ENCODE measurements at places on chromosomes 7 and 10.
A peak's percentile ranks its signal among the peaks of the same experiment; 100 is the strongest.

DNA sequence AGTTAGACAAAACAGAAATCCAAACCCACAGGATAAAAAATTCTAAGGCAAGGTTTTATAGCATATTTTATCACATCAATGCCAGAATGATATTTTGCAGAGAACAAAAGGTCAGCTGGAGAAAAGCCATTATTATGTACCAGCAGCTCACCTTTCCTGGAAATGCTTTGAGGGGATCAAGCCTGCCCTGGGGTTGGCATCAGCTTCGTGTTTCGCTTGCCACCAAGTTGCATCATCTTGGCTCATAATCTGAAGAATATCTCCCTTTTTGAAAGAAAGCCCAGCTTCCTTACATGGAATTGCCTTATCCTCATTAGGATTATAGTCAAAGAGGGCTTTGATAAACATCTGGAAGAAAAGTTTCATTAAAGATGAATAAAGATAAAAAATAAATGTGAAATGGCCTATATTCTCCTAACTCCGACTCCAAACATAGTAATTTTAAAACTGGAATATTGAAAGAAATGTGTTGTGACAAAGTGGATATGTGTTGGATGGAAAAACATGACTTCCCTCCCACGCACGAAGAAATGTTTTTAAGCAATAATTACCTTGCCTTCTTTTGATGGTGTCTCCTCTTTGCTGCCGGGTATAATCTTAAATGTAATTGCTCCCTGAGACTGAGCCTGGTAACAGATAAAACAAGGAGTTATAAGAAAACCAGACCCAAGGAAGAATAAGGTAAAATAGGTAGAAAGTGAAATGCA is 121.3 kb upstream of the ODAD2 start:
- no peak for DNase-seq

DNA sequence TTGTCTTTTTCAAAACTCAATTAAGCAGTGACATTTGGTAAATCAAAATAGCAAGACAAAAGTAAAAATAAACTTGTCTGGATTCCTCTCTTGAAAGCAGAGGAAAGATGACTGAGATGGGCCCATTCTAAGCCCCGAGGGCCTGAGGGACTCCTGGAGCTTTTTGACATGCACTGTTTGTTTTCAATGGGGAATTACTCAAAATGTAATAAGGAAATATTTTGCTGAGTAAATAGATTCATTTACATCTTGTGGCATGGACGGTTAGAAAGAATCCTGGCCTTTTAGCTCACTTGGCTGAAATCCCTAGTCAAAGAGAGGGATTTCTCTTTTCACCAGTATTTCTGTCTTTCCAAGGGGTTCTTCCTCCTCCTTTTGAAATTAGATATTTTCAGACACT is 108.0 kb downstream of the MKX start:
- no peak for DNase-seq

- DNase-seq: no peak
Observed at GRCh38 chr10:103767756-103768155, 87.6 kb downstream of the SH3PXD2A start.

DNA sequence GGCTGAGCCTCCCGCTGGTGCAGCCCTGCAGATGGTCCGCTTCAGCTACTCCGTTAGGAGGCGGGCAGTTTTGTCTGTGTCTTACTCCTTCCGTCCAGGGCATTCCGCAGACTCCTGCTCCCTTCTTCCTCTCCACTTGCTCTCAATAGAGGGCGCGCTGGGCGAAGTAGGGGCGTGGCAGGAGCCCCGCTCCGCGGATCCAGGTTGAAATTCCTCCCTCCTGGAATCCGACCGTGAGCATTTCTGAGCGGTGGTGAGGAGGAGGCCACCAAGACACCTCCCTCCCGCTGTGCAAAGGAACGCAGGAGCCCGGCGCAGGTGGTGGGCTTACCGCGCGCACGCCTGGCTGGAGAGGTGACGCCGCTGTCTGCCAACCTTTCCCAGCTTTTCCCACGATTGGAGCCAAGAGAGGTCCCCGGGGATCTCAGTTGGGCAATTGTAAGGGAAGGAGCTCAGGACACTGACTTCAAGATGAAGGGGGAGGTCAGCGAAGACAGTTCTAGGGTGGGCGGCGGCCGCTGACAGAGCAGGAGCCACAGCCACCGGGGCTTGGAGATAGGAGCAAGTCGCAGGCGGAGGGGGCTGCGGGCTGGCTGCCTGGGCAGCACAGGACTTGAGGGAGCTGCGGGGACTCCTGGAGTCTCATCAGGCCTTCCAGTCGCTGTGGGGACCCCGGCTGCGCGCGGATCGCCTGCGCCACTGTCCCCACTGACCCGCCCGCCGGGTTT is 1011.3 kb downstream of the XPNPEP1 start:
- DNase-seq: peak; percentile 53

GRCh38 chr7:14336256-14336655 is 346.8 kb upstream of the ETV1 start:
- DNase-seq: no peak

DNA sequence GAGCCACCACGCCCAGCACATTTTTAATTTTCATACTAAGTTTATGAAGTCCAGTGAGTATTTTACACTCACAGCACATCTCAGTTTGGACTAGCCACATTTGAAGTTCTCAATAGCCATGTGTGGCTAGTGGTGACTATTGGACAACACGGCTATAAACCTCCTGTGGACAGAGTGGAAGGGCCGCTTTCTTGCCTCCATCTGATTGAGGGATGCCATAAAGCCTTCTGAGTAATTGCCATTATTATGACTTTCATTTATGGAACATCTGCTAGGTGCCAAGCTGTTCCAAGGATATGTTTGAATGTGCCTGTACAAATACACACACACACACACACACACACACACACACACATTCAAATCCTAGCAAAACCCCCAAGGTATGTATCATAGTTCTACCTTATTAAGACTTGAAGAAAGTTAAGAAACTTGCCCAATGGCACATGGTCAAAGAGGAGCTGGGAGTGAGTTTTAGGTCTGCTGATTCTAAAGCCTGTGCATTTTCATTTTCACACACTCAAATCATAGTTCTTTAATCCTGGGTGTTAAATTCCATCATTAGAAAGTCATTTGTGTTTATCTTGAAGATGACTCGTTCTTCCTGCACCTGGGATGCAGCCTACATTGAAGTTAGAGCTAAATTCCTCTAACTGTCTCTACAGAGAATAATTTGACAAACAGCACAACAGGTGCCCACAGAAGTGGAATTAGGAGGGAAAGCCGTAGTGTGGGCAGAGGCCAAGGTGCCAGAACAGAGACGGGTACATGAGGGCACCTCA is 143.3 kb downstream of the PKD1L1 start:
- no peak for DNase-seq

- peak; percentile 4 for DNase-seq
Observed at GRCh38 chr7:7595451-7595850, 28.8 kb downstream of the MIOS start.

GRCh38 chr10:85138046-85138445 is 809.7 kb downstream of the CCSER2 start:
- no peak for DNase-seq

- no peak for DNase-seq
Observed at GRCh38 chr10:114282526-114282925, 43.5 kb downstream of the VWA2 start.

GRCh38 chr10:50552771-50553535 is 70.8 kb downstream of the SGMS1 start:
- DNase-seq: no peak

GRCh38 chr10:103265717-103266329 is 11.1 kb upstream of the INA start:
- peak; percentile 72 for DNase-seq

- DNase-seq: no peak
Observed at GRCh38 chr7:121000081-121000983, 11.8 kb downstream of the CPED1 start.

GRCh38 chr7:100088095-100088620 is 611 bp upstream of the COPS6 start:
- no peak for DNase-seq

GRCh38 chr7:110645060-110645459 is 445.9 kb upstream of the LRRN3 start:
- no peak for DNase-seq

DNA sequence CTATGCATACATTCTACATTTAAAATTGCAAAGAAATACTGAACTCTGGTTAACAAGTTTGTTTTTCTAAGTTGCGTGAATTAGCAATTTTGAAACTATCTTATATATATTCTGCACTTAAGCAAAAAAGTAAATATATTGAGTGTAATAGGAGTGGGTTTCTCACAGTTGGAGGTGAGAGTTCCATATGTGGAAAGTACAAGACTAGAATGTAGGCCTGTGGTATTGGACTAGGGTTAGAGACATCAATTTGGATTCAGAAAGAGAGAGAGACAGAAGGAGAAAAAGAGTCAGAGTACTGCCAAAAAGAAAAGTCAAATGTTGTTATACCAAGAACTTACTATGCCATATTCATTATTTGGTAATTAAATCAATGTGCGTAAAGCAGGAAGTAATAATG is 47.3 kb upstream of the ITGB8 start:
- no peak for DNase-seq

DNA sequence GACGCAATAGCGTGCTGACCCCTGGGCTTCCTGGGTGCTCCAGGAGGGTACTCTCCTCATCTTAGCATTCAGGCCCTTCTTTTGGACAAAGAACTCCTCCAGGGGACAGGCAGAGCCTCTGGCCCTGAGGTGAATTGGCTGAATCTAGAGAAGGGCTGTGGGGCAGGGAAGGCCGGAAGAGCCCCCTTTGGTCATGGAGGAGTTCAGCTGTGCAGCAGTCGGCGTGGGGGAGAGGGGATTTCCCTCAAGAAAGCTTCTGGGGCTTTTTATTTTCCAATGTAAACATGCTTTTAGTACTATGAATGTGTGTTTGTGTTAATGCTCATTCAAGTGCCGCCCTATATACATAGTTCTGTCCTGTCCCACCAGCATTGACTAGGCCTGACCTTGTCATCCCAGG is 38.8 kb downstream of the FIGNL1 start:
- DNase-seq: no peak

DNA sequence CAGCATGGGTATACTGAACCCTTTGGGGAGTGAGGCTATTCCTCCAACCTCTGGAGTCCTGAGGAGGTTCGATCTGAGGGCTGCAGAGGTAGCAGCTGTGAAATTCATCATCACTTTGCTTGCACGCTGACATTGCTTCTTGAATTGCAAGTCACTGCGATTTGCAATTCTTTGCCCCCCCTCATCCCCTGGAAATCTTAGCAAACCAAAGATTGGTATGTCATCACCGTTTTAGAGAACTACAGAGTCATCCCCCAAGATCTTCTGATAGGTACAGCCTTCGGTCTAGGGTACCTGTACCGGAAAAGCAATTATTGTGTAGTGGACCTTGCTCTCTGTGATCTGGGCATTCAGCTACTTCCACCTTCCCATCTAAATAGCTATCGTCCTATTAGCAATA is 192.6 kb downstream of the KLF6 start:
- no peak for DNase-seq

DNA sequence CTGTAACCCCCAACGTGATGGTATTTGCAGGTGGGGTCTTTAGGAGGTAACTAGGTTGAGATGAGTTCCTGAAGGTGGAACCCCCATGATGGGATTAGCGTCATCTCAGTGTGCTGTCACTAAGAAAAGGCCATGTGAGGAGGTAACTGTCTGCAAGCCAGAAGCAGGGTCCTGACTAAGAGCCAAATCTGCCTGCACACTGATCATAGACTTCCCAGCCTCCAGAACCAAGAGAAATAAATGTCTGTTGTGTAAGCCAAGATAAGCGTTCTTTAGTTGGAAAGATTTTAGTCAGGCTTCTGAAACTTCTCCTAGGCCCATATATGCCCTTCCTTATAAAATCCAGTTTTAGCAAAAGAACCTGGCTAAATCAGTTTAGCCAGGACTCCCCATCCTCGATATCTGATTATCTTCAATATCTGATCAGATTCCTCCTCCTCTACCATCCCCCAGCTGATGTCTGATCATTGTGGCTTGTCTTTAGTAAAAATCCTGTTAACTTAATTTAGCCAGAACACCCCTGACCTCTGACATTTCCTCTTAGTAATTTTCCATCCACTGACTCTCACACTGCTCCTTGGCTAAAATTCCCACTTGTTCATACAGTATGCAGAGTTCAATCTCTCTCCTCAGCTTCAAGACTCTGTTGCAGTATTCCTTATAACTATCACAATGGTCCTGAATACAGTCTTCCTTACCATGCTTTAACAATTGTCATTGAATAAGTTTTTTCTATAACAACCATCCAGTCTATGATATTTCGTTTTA is 835.4 kb upstream of the PHF14 start:
- no peak for DNase-seq

DNA sequence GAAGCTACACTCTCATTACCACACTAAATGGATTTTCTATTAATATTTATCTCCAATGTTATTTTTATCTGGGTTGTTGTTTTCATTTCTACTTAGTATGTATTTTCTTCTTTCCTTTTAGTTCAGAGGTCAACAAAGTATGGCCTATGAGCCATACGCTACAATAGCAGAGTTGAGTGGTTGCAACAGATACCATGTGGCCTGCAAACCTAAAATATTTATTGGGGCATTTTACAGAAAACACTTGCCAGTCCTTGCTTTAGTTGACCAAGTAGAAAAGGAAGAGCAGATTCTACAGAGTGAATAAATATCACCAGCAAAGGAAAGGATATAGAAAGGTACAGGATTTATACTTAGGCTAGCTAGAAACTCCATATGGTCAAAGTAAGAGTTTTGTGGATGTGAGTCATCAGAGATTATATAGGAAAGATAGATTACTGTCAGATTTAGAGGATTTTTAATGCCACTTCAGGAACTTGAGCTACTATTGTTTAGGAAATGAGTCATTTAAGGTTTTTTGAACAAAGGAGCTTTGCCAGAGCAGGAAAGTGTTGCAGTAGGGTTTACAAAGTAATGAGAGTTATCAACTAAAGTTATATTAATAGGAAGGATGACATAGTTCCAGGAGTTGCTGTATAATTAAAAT is 323.3 kb upstream of the KAT6B start:
- DNase-seq: no peak

DNA sequence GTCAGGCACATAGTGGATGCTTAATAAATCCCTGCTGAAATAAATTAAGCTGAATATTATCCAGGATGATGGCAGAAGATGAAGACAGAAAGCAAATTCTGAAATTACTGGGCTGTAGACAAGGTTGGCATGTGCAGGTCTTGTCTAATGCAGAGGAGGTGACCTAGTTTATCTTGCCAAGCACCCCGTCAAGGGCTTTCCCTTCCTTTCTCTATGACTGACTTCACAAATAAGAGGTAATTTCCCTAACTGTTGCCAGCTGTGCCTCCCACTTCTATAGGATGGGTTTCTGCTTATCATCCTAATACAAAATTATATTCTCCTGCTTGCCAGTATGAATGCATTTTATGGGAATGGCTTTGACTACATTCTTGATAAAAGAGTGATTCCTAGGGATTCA is 38.0 kb downstream of the LHFPL3 start:
- no peak for DNase-seq

DNA sequence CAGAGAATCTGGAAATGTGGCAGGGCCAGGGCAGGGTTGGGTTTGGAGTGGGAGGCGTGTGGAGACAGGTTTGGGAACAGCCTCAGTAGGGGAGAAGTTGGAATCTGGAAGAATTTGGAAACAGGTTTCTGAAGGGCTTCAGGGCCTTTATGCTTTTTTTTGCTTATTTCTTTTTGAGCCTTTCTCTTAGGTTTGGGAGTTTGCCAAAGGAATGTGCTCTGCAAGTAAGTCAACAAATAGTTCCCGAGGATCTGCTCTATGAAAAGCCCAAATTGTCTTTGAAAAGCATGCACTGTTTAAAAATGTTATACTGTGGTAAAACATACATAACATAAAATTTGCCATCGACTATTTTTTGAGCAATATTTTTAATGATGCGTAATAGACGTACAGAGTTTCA is 86.7 kb upstream of the ADRB1 start:
- peak; percentile 38 for DNase-seq

GRCh38 chr7:30181211-30181610 is 46.4 kb downstream of the MTURN start:
- DNase-seq: no peak

GRCh38 chr10:52855546-52856325 is 83.2 kb upstream of the MBL2 start:
- no peak for DNase-seq
